ENCODE measurements at places on chromosomes 7 and 10.

DNA sequence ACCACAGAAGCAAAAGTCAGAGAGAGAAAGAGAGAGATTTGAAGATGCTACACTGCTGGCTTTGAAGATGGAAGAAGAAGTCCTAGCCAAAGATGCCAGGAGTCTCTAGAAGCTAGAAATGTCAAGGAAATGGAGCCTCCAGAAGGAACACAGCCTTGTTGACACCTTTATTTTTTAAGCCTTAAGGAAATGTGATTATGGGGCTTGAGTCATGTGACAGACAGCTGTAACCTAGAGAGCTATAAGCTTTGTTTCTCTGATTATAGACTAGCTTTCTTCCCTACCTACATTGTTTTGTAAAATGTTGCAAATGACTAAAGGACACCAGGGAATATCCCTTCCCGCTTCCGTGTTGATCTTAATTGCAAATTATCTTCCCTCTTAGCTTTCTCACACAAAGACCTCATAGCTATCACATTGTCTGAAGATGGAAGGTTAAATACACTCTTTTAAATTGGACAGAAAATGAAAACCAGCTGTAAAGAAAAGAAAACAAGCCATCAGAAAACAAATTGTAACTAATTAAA lies 199.9 kb downstream of the ARHGAP12 start:
- DNase-seq: no peak

GRCh38 chr10:105037022-105037421 lies 395.9 kb downstream of the SORCS3 start:
- no peak for DNase-seq

GRCh38 chr7:39509912-39510311 lies 56.3 kb upstream of the YAE1 start:
- DNase-seq: no peak

GRCh38 chr7:28296571-28297483 lies 115.5 kb upstream of the CREB5 start:
- peak; percentile 69 for DNase-seq

- no peak for DNase-seq
These were observed 132.7 kb downstream of the AOAH start for GRCh38 chr7:36591636-36592035.

DNA sequence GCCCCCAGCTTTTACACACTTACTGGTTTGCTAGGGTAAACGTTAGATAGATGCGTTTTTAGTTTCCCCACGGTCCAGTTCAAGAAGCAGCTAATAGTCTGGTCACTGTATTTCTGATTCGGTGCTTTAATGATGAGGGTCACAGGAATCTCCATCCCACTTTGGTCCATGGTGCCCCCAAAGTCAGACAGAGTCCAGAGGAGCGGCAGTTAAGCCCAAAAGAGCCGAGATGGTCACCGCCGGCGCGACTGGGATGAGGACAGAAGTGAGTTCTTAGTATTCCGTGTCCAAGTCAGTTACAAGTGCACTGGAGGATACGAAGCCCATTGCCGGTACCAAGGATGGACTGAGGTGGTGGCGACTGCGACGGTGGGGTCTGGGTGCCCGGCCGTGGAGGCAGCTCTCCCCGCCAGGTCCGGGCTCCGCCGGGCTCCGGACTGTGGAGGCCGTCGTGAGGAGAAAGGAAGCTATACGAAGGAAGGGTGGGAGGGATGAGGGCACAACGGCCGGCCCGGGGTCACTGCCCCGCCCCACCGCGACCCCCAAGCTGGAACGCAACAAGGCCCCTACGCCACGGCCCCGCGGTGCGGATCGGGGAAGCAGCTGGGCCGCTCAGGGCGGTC lies 663 bp downstream of the HERPUD2 start:
- peak; percentile 14 for DNase-seq

DNA sequence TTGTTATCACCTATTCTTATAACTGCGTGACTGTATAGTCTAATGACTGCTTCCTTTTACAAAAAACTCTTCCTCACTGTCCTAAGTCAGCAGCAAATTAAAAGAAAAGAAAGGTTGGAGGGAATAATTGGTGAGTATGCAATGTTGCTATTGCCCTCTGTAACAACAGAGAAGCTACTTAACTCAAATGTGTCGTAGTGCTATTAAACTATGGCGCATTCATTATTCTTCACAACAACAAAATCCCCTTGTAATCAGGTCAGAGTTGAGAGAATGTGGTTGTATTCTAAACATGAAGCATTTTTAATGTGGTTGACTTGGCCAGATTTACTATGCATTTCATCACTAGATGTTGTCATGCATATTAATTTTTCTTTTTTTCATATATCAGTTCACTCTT lies 897.8 kb upstream of the PHF14 start:
- DNase-seq: no peak

GRCh38 chr7:130353196-130353595 lies 8.6 kb downstream of the CPA5 start:
- no peak for DNase-seq
